ENCODE measurements at places on chromosomes 1 and 21.

- DNase-seq: no peak
Observed at GRCh38 chr1:5424802-5425703, 567.2 kb downstream of the NPHP4 start.

DNA sequence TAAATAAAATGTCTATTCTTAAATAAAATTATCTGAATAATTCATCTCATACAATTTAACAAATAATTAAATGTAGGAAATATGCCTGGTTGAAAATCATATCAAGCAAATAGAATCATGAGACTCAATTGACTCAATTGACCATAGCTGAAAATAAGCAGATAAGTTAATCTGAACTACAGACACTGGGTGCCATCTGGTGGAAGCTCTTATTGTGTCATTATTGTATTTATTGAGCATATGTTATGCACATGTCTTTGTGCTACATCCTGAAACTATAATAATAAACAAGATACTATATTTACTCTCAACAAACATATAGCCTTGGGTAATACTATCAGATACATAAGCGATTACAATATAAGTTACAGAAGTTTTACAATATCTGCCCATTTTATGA is 41.0 kb downstream of the BRINP3 start:
- peak; percentile 35 for DNase-seq

GRCh38 chr1:108845446-108845845 is 11.4 kb downstream of the AKNAD1 start:
- DNase-seq: no peak

DNA sequence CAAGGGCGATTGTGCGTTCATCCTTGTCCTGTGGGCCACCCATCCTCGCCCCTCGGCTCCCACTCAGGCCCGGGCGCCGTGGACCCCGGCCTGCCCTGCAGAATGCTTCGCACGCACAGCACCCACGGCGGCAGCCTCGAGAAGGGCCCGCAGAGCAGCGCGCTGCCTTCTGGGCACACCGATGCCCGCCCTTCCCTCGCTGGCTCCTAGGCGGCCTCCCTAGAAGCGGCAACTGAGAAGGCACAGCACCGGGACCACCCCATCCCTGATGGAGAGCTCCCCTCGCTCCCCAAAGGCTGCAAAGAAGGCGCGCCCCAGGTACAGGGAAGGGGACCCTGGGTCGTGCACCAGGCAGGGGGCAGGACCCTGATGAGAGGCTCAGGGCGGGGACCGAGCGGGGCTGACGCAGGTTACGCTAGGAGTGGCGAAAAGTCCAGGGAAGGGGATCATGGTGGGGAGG is 971 bp downstream of the CAPZB start:
- no peak for DNase-seq

DNA sequence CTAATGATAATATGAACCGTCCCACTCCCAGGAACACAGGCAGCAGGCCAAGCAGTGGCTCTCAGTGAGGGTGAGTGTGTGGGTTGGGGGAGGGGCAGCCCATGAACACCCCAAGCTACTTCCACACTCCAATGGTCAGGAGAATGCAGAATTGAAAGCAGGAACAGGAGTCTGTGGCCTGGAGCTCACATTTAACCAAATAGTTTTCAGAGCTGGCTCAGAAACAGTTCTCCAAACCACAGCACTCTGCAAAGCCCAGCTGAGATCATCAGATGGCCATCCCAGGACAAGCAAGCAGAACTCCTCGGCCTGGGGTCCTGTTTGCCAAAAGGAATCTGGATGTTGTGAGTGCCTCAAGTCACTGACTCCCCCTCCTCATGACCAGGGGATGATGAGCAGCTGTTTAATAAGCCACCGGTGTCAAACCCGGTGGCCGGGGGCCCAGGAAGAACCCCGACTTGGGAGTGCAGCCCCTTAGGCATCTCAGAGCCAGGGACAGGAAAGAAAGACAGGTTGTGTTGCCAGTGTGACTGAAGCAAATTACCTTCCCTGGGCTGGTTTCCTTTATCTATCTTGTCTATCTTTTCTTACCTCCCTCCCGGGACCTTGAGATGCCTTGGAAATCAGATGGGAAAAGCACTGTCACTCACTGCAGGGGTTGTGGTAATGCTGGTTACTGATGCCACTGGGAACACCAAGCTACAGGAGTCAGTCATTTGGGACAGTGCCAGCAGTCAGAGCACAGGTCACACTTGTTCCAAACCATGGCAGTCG is 20.4 kb downstream of the DEGS1 start:
- DNase-seq: no peak

DNA sequence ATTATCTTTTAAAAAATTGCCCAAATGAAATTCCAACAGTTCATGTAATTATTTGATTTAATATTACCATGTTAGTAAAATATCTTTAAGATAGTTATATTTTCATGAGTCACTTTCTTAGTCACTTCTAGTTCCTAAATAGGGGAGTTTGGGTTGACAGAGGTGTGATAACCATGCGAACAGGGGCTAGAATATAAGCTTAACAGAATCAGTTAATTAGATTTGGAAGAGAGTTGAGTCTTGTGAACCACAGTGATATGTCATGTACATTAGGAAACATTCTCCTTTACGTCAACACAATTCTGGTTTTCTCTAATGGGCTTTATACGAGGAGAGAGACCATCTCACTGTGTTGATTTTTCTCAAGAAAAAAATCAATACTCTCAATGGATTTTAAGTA is 64.8 kb upstream of the ZNF281 start:
- no peak for DNase-seq

All from cerebellar cortex (tissue), 1 donor.